Right renal cortex interstitium (tissue), 3 donors: ENCODE measurements at places on chromosomes 1 and 21. TPM values are rescaled to one million over a fixed set of nuclear protein-coding genes. Genes with fewer than 3 reads are reported as not detected.

Gene ADAM15
- 37.6 TPM for polyA plus RNA-seq

Gene OR6N1
- polyA plus RNA-seq = not detected

Gene AIM2
- 0.20 TPM for polyA plus RNA-seq

Gene KPRP
- polyA plus RNA-seq = not detected

DNA sequence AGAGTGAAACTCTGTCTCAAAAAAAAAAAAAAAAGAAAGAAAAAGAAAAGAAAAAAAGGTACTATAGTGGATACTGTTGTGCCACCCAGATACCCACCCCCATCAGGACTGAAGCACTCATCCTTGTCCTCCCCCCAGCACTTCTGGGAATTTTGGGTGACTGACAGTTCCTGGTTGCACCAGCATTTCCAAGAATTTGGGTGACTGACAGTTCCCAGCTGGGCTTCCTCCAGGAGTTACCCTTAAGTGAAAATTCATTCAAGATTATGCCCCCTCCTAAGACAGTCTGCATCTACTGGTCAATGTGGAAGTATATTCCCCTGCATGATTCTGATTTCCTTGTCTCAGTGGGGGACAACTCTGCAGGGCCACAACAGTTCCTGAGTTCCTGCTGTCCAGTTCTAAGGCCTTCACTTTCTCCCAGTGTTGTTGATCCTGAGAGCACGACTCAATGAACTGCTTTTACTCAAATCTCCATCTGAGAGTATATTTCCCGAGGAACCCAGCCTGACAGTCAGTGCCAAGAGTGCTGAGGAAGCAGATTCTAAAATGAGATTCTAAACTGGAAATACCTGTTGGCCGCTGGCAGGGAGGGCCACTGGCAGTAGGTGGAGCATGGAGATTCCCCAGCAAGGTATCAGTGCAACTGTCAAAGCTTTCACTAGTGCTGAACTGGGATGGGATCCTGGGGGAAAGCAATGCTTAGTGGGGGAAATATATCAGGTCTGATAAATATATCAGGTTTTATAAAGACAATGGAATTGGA, 18.5 kb downstream of the RIIAD1 start:
- no peak for DNase-seq

DNA sequence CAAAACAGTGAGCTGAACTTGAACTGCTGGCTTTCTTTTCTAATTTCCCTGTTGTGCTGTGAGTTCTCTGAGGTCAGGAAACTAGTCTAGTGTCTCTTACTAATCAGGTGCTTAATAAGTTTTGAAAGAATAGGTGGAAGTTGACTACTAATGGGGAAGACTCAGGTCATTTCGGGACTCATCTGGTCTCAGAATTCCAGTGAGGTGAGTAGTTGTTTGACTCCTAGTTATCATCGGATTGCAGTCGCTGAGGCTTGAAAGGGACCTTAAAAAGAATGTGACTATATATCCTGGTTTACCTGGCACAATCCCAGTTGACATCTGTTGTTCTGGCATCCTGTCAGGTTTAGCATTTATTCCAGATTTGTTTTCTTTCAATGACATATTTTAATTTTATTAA, 81.4 kb upstream of the SPAG17 start:
- DNase-seq = no peak

Gene RABIF
- polyA plus RNA-seq = 11.4 TPM

Gene ZNF695
- polyA plus RNA-seq = 3.5 TPM

DNA sequence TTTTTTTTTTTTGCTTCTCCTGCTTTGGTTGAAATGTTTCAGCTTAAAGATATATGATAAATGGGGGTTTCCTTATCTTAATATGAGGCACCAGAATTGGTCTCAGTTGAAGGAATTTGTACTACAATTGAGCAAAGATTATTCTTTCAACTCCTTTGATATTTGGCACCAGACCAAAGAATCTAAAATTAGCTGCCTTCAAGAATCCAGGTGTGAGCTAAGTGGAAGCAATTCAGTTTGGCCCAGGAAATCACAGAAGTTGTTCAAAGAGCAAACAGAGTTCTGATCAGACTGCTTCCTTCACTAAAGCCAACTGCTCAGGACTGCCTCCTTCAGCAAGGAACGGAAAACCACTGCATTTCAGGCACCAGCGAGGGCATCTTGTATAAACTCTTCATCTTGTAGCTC, 68.3 kb upstream of the BCAR3 start:
- DNase-seq = no peak

GRCh38 chr1:2383576-2383975, 7.8 kb downstream of the MORN1 start:
- no peak for DNase-seq

- DNase-seq = no peak
These were observed 2.8 kb upstream of the PHLDA3 start for GRCh38 chr1:201471772-201472171.

DNA sequence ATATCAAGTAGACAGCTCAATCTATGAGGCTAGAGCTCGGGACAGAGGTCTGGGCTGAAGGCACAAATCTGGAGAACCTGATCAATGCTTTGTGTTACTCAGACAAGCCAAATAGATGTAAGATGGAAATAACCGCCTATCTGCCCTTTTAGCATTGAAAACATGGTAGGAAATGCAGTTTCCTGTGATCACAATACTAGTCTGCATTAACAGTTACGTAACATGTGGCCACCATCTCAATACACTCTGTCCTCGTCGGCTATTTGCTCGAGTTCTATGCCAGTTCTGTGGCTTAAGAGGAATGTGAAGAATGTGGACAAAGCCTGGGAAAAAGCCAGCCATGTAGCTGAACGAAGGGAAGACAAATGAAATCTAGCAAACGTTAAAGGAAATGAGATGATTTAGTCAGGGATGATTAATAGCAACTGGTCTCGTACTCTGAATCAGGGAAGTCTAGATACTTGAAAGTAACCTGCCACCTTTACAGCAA, 73.3 kb downstream of the HSF2BP start:
- peak; percentile 79 for DNase-seq

Gene MYOC
- polyA plus RNA-seq = 0.08 TPM

Gene ACKR1
- polyA plus RNA-seq = not detected

Gene LCE6A
- polyA plus RNA-seq = not detected

GRCh38 chr1:42738678-42739226, 1.3 kb downstream of the CLDN19 start:
- no peak for DNase-seq

Gene LRRC71
- polyA plus RNA-seq = 0.35 TPM

Gene RBM11
- polyA plus RNA-seq = 4.7 TPM

Gene KIAA0319L
- 56.3 TPM for polyA plus RNA-seq

DNA sequence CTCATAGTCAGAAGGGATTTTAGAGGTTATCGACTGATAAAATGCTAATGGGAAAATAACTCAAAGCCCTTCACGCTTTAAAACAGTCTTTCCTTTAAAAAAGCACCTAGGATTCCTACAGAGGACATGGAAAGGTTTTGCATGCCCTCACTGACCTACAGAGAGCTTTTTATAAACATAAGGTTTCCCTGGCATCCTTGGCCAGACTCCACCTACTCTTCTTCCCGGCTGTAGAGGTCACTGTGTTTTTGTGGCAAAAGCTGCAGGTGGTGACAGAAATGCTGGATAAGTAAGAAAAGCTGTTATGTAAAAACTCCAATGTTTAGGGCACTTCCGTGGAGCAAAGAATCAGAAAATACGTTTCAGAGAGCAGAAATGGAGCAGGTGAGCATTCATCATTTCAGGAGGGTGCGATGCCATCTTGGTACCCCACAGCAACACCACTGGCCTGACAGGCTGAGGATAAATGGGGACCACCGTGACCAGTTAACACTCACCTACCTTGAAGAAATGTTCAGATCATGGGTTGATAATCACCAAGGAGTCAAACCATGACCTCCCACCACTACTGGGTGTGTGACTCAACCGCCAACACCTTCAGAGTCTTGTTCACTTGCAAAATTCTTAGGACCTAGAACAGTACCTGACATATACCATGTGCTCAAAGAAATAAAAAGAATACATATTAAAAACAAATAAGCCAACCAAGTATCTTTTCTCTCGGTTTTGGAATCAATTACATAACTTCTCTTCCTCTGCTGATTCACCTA, 46.6 kb downstream of the SSBP3 start:
- no peak for DNase-seq

Gene TOR3A
- 24.3 TPM for polyA plus RNA-seq

Gene RAB3B
- 5.1 TPM for polyA plus RNA-seq

- DNase-seq = no peak
These were observed 60.6 kb upstream of the C1orf21 start for GRCh38 chr1:184326278-184326677.

GRCh38 chr1:14815175-14815877, 216.8 kb downstream of the KAZN start:
- DNase-seq = no peak

Gene PIGR
- polyA plus RNA-seq = 1.2 TPM

- DNase-seq = no peak
These were observed 48.2 kb upstream of the IRF2BP2 start for GRCh38 chr1:234658138-234658537.

GRCh38 chr1:156559086-156559796, 13.1 kb downstream of the IQGAP3 start:
- DNase-seq = no peak

DNA sequence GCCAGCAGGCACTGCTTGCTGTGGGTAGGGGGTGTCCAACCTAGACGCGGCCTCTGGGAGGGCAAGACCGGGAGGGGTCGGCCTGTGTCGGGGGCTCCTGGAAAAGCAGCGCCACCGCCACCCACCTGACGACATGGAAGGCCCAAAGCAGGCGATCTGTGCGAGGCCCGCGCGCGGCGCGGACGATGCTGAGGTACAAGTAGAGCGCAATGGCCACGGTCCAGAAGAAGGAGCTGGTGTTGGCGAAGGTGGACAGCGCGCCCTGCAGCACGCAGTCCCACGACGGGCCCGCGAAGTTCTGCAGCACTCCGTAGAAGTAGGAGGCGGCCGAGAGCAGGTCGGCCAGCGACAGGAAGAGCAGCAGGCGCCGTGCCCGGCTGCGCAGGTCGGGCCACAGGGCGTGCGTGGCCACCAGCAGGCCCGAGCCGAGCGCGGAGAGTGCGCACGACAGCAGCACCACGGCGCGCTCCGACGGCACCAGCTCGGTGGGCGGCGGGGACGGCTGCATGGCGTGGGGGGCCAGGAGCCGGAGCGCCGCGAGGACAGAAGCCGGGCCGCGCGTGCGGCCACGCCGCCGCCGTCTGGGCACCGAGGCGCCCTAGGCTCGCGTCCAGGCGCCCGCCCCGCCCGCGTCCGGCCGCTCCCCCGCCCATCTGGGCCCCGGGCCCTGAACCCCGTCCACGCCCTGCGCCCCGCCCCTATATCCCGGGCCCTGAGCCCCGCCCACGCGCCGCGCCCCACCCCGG, at the start of gene GPR157:
Gene GPR157 (minus strand): TSS at position 583 of the 746 bp plus-strand sequence. CDS start 75 bp downstream, at position 508.
- no peak for DNase-seq

DNA sequence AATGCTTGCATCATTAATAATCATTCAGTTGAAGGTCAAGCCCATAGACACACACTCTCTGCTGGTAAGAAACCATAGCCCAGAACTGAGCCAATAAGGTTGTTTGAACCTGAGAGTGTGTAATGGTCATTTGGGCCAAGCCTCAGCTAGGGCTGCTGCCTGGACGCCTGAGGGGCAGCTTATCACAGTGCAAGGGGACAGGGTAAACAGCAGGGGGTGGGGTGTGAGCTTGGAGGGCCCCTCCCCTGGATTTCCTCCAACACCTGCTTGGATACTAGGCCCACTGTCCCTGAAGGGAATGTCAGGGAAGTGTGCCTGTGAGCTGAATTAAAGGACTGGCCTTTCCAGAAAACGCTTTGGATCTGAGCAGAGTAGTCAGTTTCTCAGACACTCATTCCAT, 24.6 kb upstream of the CNTN2 start:
- no peak for DNase-seq

DNA sequence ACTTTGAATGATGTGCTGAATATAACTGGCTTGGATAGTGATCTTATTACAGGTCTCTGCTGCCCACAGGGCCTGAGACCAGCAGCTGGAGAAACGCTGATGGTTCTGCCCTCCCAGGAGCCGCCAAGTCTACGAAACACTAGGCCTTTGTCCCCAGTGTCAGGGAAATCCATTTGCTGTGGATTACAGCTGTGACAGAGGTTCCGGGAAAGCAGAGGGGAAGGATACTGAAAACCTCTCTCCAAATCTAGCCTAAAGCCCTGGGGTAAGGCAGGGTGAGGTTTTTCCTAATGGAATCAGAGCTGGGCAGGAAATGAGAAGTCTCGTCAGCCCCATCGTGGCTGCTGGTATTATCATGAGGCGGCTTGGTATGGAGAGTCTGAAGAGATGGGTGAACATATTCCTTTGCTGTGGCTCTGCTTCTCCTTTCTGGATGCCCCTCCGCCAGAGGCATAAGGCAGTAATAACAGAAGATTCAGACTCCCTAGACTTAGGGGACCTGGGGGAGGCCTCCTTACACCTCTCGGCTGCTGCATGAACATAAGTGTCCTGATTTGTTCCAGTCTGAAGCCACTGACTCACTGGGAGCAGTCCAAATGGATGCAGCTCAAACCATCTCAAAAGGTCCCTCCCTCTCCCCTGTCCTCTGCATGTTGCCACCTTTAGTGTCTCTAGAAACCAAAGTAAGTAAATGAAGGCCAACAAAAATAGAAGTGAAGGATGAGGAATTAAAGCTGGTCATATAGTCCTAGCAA, 48.1 kb downstream of the PHC2 start:
- DNase-seq = no peak

Gene LCE1E
- polyA plus RNA-seq = not detected

Gene ZNF683
- polyA plus RNA-seq = not detected

DNA sequence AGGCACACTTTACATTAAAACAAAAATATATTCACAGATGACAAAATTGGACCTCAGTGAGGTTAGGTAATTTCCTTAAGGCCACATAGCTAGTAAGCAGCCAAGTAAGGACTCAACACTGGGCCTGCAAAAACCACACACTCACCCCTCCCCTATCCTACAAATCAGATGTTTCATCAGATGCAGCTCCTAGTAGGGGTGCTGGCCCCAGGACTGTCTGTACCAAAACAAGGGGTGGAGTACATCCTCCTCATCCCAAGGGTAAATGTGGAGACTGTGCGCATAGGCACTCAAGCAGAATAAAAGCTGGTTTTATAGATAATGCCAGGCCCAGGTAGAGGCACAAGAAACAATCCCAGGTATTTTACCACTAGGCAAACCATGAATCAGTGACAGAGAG, 25.7 kb downstream of the URB1 start:
- DNase-seq = no peak
